ENCODE measurements at places on chromosomes 16 and 17.

GRCh38 chr17:19376811-19377210, 1.5 kb upstream of the MAPK7 start:
- DNase-seq = no peak

GRCh38 chr17:7014995-7015958, 2.9 kb downstream of the RNASEK start:
- no peak for DNase-seq

- DNase-seq = no peak
Observed at GRCh38 chr17:56742601-56743000, 91.1 kb downstream of the C17orf67 start.

DNA sequence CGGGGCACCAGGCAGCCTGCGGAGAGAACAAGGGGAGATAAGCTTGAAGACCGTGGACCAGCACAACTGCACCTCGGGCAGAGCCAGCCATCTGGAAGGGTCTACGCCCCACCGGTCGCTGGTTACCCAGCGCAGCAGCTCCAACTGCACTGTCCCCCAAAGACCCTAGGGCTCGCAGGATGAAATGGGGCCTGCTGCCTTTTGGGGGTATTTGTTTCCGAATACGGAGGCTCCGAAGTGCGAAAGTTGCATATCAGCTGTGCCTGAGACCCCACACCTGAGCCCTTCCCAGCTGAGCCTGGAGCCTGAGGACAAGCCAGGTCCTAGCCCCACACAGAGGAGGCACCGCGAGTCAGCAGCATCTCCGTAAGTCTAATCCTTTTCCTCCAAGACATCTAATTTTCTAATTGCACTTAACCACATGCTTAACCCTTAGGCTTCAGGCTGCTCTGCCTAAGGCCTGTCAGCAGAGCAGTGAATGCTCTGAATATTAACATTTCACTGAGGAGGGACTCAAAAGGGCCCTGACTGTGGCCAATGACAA, 4.0 kb downstream of the KIFC3 start:
- DNase-seq = no peak

- no peak for DNase-seq
Observed at GRCh38 chr16:74034200-74034599, 262.4 kb upstream of the PSMD7 start.

GRCh38 chr17:64356304-64356686, 34.4 kb downstream of the PECAM1 start:
- no peak for DNase-seq

- no peak for DNase-seq
Observed at GRCh38 chr16:84043486-84044117, 1.0 kb upstream of the SLC38A8 start.

DNA sequence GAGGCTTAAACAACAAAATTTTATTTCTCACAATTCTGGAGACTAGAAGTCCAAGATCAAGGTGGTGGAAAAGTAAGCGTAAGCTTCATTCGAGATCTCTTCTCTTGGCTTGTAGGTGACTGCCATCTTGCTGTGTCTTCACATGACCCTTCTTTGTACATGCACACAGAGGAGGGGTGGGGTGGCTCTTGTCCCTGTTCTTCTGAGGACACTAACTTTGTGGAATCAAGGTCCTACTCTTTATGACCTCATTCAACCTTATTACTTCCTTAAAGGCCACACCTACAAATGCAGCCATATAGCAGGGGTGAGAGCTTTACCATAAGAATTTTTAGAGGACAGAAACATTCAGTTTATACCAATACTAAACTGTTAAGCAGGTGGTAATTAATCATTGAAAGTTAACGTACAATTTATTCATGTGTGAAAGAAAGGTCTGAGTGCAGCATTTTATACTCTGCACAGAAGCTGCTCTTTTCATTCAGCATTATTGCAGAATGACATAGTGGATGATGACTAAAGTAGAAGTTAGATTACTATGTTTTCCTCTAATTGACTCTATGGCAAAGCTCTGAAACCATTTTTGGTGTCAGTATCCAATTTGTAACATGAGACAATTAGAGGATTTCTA, 139.9 kb upstream of the HLF start:
- DNase-seq = no peak

Measured in cortex of kidney (tissue), 1 donor.